ENCODE measurements at places on chromosomes 3 and 15.

DNA sequence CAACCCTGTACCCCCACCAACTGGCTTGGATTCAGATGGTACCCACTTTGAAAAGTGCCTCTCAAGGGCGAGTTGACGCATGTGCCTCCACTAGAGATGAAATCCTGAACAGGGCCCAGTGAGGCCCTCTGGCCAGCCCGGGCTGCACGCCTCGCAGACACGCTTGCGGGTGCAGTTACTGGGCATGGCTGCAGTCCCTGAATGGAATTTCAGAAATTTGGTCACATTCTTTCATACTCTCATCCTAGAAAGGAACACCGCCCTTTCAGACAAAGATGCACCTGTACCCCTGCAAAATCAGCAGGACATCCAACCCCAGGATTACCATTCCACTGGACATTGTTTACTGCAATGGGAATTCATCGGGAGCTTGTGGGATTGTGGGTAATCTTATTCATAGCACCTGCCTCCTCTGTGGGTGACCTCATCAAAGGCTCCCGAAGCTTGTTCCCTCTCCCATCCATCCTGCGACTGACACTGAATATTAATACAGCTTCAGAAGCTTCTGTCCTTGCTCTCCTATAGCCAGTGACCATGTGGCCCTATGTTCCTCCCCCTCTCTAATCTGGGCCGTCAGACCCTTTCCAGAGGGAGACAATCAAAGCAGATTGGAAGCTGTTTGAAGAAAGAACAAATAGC is 42.5 kb upstream of the TPM1 start:
- no peak for DNase-seq

DNA sequence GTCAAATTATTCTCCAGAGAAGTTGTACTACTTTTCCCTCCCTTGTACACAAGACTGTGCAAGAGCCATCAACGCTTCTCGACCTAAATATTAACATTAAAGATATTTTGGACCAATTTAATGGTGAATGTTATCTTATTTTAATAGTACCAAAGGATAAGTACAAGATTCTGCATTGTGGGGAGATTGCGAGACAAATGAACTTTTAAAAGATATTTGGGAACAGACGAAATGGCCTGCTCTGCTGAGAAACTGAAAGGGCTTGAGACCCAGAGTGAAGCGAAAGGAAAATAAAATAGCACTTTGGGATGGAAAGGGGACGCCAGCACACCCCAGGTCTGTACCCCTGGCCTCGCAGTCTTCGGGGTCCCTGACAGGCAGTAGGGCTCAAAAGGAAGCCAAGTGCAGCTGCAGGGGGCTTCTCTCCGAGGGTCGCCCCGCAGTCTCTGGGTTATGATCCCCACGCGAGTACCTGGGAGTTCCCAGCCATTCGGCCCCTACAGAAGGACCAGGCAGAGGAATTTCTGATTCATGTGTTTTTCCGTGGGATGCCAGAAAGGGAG is 97.6 kb upstream of the VGLL3 start:
- no peak for DNase-seq

DNA sequence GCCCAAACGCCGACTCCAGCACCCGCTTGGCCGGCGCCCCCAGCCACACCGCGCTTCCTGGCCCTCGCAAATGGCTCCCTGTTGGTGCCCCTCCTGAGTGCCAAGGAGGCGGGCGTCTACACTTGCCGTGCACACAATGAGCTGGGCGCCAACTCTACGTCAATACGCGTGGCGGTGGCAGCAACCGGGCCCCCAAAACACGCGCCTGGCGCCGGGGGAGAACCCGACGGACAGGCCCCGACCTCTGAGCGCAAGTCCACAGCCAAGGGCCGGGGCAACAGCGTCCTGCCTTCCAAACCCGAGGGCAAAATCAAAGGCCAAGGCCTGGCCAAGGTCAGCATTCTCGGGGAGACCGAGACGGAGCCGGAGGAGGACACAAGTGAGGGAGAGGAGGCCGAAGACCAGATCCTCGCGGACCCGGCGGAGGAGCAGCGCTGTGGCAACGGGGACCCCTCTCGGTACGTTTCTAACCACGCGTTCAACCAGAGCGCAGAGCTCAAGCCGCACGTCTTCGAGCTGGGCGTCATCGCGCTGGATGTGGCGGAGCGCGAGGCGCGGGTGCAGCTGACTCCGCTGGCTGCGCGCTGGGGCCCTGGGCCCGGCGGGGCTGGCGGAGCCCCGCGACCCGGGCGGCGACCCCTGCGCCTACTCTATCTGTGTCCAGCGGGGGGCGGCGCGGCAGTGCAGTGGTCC is 3.5 kb downstream of the ISLR2 start:
- DNase-seq, result no peak

GRCh38 chr3:34008836-34009809 is 210.7 kb downstream of the PDCD6IP start:
- DNase-seq, result no peak

DNA sequence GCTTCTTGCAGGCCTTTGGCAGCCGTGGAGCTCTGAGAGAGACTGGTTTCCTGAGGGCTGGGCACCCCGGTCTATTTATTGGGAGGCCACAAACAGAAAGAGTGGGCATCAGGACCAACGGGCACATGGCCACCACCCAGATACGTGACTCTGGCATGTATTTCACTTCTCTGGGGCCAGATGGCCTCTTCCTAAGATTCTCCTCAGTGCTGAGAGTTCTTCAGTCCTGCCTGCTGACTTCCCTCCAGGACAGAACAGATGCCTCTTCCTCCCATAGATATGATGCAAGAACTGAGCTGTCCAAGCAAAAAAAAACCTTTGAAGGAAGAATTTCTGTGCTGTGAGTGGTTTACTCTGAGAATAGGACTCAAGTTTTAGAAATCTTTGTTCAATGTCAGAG is 107.7 kb downstream of the IGF2BP2 start:
- no peak for DNase-seq

DNA sequence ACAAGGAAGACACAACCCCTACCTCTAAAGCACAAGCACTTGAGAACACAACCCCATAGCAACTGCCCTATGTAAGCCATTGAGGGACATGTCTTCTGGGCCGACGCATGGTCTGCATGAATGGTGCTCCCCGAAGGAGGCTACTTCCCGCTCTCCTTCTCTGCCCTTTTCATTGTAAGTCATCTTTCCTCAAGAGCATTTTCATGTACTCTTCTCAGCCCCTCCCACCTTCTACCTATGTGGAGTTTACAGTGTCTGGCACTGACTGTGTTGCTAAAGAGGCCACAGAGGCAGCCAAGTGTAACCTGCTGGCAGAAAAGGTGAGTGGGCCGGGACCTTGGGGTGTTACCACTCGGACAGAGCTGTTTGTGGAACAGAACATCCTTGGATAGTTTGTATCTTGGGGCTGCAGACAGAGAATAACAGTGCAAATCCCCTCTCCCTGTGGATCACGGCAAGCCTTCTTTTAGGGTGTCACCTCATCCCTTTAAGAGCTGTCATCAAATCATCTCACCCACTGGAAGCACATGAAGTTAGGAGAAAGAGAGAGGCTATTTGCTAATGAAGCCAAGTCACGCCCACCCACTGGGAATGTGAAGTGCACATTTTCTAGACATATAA is 5.6 kb downstream of the AHSG start:
- DNase-seq, result no peak

- DNase-seq, result no peak
Observed at GRCh38 chr3:169846458-169847193, 23.1 kb downstream of the LRRC31 start.

GRCh38 chr15:65819563-65819960 is 27.5 kb upstream of the DENND4A start:
- no peak for DNase-seq

- DNase-seq, result no peak
Observed at GRCh38 chr3:58106061-58106460, 97.8 kb downstream of the FLNB start.

- no peak for DNase-seq
Observed at GRCh38 chr3:170726976-170727661, 141.2 kb upstream of the SLC7A14 start.

DNA sequence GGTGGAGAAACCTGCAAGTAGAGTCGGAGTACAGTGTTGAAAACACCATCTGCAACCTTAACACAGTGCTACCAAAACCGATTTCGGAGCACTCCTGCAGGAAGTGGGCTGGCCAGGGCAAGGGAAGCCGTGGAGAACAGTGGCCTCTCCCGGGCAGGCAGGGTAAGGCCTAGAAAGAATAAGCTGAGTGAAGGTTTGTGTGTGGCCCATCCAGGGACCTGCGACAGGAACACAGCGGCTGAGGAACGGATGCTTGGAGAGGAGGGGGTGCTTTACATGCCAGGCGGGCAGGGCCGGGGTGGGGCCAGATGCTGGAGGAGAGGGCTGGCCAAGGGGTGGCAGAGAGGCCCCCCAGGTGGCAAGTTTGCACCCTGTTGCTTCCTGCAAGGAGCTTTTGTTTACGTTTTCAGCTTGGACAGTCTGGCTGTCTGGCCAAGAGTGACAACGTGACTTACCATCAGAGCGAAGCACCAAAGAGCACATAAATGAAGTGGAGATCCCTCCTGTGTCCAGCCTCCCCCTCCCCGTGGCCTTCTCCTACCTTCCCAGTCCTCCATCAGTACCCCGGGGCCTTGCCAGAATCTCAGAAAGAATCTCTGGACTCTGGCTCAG is 156.5 kb downstream of the PGPEP1L start:
- peak; percentile 60 for DNase-seq

DNA sequence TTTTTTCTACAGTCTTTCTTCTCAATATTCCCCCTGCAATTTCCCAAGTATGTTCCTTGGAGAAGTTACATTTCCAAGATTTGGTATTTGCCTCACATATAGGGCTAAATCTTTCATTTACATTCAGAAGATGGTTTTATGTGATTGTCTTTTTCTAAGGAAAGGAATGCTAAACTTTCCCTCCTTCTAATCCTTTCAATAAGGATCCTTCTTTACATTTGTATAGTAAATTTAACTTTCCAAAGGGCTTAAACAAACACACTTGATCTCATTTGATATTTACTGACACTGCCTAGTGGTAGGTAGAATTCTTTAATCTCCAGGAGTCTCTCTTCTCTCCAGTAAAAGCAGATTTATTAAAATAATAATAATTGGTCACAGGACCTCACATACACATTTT is 185.3 kb downstream of the LSAMP start:
- no peak for DNase-seq

DNA sequence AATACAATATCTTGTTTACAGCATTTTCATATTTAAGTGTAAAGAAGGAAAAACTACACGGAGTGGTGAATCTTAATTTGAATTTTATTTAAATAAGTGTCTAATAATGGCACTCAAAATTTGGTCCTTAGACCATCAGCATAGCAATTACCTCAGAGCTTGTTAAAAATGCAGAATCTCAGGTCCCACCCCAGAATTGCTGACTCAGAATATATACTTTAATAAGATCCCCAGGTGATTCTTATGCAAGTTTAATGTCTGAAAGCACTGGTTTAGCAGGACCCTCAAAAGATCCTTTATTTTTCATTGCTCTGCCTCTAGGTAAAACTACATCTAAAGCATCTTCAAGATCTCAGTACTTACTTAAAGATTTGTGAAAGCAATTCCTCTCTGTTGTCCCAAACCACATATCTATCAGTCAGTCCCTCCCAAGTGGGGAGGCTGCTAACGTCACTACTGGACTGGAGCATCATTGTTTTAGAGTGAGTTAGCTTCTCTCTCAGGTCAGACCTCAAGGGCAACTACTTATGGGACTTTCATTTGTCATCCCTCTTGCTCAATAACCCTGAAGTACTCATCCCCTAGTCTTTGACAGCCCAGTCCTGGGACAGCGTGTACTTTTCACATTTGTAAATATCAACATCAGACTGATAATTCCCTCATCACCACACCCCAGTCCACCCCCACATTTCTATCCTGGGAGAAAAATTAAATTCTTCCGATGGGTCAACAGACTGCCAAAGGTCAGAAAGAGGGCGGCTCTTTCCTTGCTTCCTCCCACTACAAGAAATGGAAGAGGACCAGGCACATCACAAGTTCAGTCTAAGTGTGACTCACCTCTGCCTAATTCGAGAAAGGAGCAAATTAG is 76.7 kb downstream of the CBLB start:
- no peak for DNase-seq

GRCh38 chr3:18062657-18063025 is 320.2 kb upstream of the TBC1D5 start:
- no peak for DNase-seq

DNA sequence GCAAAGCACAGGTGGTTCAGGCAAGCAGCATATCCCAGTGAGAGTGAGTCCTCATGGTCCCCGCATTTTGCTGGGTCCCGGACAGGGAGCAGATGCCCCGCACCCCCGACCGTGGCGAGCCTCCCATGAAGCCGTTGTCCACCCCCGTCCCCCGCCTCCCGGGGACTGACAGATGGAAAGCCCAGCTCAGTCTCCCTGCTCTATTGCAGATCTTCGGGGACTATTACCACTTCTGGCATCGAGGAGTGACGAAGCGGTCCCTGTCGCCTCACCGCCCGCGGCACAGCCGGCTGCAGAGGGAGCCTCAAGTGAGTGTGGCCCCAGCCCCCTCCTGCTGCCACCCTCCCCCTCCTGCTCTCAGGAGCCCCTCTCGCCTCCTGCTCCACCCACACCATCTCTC is 7.7 kb downstream of the FURIN start:
- no peak for DNase-seq

- no peak for DNase-seq
Observed at GRCh38 chr3:8490079-8490552, 11.5 kb upstream of the LMCD1 start.

GRCh38 chr3:81761904-81762580 is 597 bp upstream of the GBE1 start:
- DNase-seq, result no peak

GRCh38 chr3:20201143-20201542 is 15.1 kb upstream of the SGO1 start:
- no peak for DNase-seq

- no peak for DNase-seq
Observed at GRCh38 chr3:185712337-185712736, 112.5 kb downstream of the IGF2BP2 start.

- no peak for DNase-seq
Observed at GRCh38 chr3:126459763-126460127, 15.9 kb downstream of the ZXDC start.

DNA sequence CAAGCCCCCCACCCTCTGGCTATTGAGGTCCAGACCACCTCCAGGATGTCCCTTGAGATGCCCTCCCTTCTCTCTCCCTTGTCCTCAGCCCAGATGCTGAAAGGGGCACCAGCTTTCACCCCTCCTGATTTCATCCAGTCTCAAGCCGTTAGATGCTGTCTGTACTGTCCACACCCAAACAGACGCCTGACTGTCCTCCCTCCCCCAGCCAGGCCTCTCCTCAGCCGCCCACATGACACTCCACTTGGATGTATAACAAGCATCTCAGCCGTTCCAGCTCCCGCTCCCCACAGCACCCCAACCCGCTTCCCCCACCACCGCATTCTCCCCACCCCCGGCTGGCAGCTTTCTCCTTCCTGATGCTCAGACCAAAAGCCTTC is 25.0 kb upstream of the CYP11A1 start:
- no peak for DNase-seq

DNA sequence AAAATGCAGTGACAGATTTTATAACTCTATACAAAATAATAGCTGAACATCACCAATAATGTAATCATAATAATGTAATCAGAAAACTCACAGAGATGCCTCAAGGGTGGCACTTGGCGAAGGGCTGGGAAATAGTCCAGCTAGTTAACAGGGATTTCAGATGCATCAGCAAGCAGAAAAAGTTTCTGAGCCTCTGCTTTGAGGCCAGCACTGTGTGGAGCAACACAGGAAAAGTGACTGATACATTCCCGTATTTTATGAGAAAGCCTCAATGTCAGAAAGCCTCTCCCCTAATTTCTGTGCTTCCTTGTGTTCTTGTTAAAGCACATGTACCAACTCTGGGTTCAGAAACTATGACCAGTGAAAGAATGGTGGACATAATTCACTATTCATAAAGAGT is 304.8 kb downstream of the VPS13C start:
- DNase-seq, result no peak

Measured in NCI-H2107 (cell line).